A673 (cell line): ENCODE measurements at places on chromosomes 5 and 9.
A peak's percentile ranks its signal among the peaks of the same experiment; 100 is the strongest.

GRCh38 chr9:35859990-35860339 is 10.2 kb downstream of the OR13J1 start:
- no peak overlapping the region for H3K27ac ChIP-seq
- no peaks in the 10 kb centered on the region for H3K36me3 ChIP-seq
- no peak for DNase-seq
- no peak overlapping the region for H3K4me3 ChIP-seq
- H3K4me1 ChIP-seq: no peaks in the 10 kb centered on the region

DNA sequence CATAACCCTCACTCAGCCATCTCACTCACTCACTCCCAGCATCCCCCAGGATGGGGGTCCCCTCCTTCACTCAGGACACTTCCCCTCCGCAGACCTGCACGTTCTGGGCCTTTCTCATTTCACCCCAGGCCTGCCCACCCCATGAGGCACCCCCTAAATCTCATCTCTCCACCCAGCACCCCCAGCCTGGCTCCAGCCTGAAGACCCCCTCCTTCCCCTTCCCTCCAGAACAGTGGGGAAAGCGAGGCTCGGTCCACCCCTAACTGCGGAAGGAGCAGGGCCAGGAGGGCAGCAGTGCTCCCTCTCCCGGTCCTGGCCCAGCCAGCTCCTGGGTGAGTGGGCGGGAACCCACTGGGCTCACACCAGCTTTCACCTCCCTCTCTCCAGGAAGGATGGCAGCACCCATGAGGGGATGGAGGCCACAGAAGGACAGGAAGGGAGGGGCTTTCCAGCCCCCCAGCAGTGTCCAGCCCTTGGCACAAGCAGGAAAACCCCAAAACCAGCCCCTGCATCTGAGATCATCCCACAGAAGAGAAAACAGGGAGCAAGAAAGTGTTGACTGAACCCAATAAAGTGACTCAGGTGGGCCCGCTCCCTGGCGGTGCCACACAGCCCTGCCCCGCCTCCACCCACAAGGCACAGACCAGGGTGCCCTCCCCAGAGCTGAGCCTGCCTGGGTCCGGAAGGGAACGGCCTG is 55.0 kb downstream of the LRSAM1 start:
- H3K27me3 ChIP-seq: no peaks in the 10 kb centered on the region
- no peaks in the 10 kb centered on the region for H3K4me1 ChIP-seq
- H3K4me3 ChIP-seq: no peak overlapping the region
- no peak overlapping the region for H3K27ac ChIP-seq

- H3K4me1 ChIP-seq: peaks cover 6% of the 10 kb centered on the region
- H3K27ac ChIP-seq: no peak overlapping the region
- peaks cover 22% of the 10 kb centered on the region for H3K36me3 ChIP-seq
- no peaks in the 10 kb centered on the region for H3K27me3 ChIP-seq
Observed at GRCh38 chr9:116298878-116299391, 145.3 kb downstream of the PAPPA start.

DNA sequence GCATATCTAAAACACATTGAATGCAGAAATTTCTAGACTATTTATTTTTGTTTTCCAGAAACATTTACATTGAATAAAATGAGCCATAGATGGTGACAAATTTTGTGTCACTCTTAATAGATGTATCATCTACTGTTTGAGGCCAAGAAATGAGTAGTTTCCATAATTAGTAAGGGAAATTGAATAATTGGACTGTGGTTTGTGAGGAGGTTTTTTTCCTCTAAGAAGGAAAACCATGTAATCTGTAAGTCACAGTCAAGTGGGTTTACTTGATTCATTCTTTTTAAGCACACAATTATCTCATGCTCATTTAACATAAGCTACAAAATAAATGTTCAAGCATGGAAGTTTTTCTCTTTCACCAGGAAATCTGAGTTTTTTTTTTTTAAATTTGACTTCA is 876.4 kb downstream of the NR2F1-AS1 start:
- H3K27me3 ChIP-seq: peaks cover 81% of the 10 kb centered on the region
- peaks cover 19% of the 10 kb centered on the region for H3K4me1 ChIP-seq
- no peak overlapping the region for H3K27ac ChIP-seq
- no peak overlapping the region for H3K4me3 ChIP-seq
- H3K36me3 ChIP-seq: no peaks in the 10 kb centered on the region

- no peak overlapping the region for H3K4me3 ChIP-seq
- no peak overlapping the region for H3K27ac ChIP-seq
- no peaks in the 10 kb centered on the region for H3K27me3 ChIP-seq
- DNase-seq: no peak
- no peaks in the 10 kb centered on the region for H3K36me3 ChIP-seq
Observed at GRCh38 chr5:108415726-108416125, 33.8 kb upstream of the FBXL17 start.

- no peaks in the 10 kb centered on the region for H3K4me1 ChIP-seq
- DNase-seq: no peak
- H3K4me3 ChIP-seq: no peak overlapping the region
- H3K27ac ChIP-seq: no peak overlapping the region
- H3K27me3 ChIP-seq: no peaks in the 10 kb centered on the region
Observed at GRCh38 chr9:79924836-79925235, 353.1 kb downstream of the TLE4 start.

- no peaks in the 10 kb centered on the region for H3K27me3 ChIP-seq
- H3K4me3 ChIP-seq: no peak overlapping the region
- DNase-seq: no peak
- no peaks in the 10 kb centered on the region for H3K4me1 ChIP-seq
- H3K36me3 ChIP-seq: no peaks in the 10 kb centered on the region
Observed at GRCh38 chr5:111738118-111738517, 18.9 kb downstream of the NREP start.

- no peak overlapping the region for H3K4me3 ChIP-seq
- no peak overlapping the region for H3K27ac ChIP-seq
- H3K4me1 ChIP-seq: no peaks in the 10 kb centered on the region
- no peak for DNase-seq
- peaks cover 22% of the 10 kb centered on the region for H3K27me3 ChIP-seq
Observed at GRCh38 chr5:11383506-11384095, 520.6 kb downstream of the CTNND2 start.

- no peak for DNase-seq
- peaks cover 13% of the 10 kb centered on the region for H3K4me1 ChIP-seq
- no peak overlapping the region for H3K27ac ChIP-seq
- H3K27me3 ChIP-seq: peaks cover 98% of the 10 kb centered on the region
- no peak overlapping the region for H3K4me3 ChIP-seq
- H3K36me3 ChIP-seq: no peaks in the 10 kb centered on the region
Observed at GRCh38 chr9:122215663-122216062, 13.1 kb downstream of the LHX6 start.

- H3K27me3 ChIP-seq: no peaks in the 10 kb centered on the region
- H3K4me3 ChIP-seq: no peak overlapping the region
- peaks cover 18% of the 10 kb centered on the region for H3K4me1 ChIP-seq
- DNase-seq: no peak
Observed at GRCh38 chr9:20496328-20496727, 126.0 kb downstream of the MLLT3 start.

DNA sequence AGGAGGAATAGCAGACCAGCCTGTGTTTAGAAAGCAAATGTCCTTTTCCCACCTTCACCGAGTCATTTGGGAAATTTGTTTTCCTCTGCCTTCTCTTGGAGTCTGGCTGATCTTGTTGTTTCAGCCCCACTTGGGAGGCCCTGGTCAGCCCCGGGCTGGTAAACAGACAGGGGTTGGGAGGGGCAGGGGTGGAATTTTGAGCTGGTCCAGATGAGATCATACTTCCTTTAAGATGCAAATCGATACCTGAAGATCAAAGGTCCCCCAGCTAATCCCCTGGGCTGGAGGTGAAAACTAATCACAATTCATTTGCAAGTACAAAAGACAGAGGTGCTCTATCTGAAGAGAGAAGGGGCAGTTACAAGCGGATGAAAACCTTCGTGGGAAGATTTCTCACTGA is 118.4 kb downstream of the PAPPA start:
- peaks cover 50% of the 10 kb centered on the region for H3K4me1 ChIP-seq
- no peaks in the 10 kb centered on the region for H3K27me3 ChIP-seq
- no peak for DNase-seq
- H3K36me3 ChIP-seq: peaks cover 44% of the 10 kb centered on the region
- no peak overlapping the region for H3K4me3 ChIP-seq

- H3K4me1 ChIP-seq: peaks cover 9% of the 10 kb centered on the region
- no peak overlapping the region for H3K27ac ChIP-seq
- H3K4me3 ChIP-seq: no peak overlapping the region
Observed at GRCh38 chr9:87271696-87272477, 225.8 kb upstream of the DAPK1 start.

DNA sequence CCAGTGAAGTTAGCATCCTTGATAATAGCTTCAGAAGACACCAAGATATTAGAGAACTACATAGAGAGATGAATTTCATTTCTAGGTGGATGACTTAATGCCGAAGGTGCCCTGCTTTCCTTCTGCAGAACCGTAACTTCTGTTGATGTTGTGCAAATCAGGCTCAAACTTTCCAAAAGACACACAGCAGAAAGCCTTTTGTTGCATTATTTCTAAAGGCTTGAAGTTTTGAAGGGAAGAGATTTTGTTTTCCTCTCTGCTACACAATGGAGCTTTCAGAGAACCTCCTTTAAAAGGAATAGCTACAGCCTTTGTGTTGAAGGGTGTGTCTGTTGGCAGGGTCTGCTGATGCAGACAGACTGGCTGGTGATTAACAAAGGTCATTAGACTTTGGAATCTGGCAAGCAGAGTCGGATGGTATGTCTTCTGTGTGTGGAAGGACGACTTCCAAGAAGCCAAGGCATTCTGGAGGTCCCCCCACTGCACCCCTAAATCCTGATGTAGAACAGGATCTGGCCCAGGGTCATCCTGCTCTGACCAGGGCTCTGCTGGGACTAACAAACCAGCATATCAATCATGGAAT is 57.8 kb downstream of the ZNF462 start:
- peaks cover 16% of the 10 kb centered on the region for H3K36me3 ChIP-seq
- H3K27ac ChIP-seq: peak overlapping the region; percentile 87
- peaks cover 16% of the 10 kb centered on the region for H3K4me1 ChIP-seq
- H3K4me3 ChIP-seq: peak overlapping the region; percentile 1
- no peak for DNase-seq
- H3K27me3 ChIP-seq: no peaks in the 10 kb centered on the region
